ENCODE measurements at places on chromosomes 16 and 17.

GRCh38 chr16:14132696-14133048 is 61.6 kb downstream of the MRTFB start:
- DNase-seq: no peak

GRCh38 chr17:37405955-37406634 is 541 bp downstream of the ACACA start:
- DNase-seq: no peak

GRCh38 chr16:24493821-24494220 is 45.5 kb upstream of the RBBP6 start:
- peak; percentile 26 for DNase-seq

DNA sequence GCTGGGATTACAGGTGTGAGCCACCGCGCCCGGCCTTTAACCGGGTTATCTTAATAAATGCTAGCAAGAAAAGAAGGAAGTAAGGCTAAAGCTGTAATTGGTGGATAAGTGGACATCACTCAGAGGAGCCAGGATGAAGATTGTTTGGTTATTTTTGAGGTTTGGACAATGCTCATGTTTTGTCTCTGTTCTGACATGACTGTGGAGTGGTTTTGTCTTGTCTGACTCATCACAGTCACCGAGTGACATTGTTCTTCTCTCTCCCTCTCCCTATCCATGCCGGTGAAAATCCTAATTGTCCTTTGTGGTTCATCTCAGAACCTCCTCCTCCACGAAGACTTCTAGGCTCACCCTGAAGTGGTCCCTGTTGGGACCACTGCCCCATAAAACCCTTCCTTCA is 23.5 kb upstream of the GRIN2A start:
- no peak for DNase-seq

GRCh38 chr17:12040478-12040877 is 19.8 kb downstream of the MAP2K4 start:
- no peak for DNase-seq

DNA sequence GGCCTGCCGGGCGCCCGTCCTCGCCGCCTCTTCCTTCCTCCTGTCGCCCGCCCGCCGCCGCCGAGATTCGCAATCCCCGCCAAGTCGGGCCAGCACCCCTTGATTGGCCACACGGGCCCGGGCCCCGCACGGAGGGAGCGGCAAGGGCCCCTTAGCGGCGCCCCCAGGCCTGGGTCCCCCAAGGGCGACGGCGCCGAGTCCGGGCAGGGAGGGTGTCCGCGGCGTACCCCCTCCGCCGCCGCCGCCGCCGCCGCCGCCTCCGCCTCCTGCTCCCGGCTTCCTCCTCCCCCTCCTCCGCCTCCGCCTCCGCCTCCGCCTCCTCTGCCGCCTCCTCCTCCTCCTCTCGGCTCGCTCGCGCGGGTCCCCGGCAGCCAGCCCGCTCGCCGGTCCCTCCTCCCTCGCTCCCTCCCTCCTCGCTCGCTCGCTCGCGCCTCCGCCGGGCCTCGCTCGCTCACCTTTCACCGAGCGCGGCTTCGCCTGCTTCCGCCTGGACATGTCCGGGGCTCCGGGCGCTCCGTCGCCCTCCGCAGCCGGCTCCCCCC is 561 bp downstream of the ZNF423 start:
- DNase-seq: no peak

DNA sequence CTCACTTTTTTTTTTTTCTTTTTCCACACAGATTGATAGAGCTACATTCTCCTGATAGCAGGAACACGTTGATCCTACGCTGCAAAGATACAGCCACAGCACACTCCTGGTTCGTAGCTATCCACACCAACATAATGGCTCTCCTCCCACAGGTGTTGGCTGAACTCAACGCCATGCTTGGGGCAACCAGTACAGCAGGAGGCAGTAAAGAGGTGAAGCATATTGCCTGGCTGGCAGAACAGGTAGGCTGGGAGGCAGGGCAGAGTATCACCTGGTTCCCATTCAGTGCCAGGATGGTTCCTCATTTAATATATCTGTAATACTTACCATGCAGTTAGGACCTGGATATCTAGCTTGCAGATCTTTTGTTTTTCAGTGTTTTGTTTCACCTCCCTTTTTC is 51.1 kb upstream of the VPS4A start:
- DNase-seq: no peak

DNA sequence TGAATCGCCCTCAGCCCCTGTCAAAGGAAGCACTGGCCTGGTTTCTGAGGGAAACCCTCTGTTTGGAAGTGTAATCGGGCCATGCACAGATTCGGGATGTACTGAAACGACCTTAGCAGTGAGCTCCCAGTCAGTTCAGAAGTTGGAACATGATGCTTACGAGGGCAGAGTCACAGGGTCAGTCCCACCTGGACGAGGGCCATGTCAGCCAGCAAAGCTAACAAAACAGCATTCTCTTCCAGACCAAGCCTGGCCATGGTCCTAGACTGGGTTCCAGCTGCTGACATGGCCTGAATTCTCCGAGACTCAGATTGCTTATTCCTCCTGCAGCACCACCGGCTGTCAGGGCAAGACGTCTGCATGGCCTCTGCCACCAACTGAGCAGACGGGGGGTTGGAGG is 192.2 kb upstream of the WSCD1 start:
- no peak for DNase-seq

DNA sequence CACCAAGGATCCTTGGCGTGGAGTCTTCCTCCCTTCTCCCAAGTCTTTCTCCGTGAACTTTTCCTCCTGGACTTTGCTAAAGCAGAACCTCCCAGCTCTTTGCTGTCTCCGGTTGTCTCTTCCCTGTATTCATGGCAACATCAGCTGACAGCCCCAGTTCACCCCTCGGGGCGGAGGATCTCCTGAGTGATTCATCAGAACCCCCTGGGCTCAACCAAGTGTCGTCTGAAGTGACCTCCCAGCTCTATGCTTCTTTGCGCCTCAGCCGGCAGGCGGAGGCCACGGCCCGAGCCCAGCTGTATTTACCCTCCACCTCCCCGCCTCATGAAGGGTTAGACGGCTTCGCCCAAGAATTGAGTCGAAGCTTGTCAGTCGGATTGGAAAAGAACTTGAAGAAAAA is 943 bp downstream of the CNTROB start:
- DNase-seq: peak; percentile 79
